ENCODE measurements at places on chromosomes 13 and 19. TPM values are rescaled to one million over a fixed set of nuclear protein-coding genes. Genes with fewer than 3 reads are reported as not detected.

The WDR87 gene
- 15.3 TPM for total RNA-seq

The MOB3A gene
- total RNA-seq: 22.8 TPM

The GJB6 gene
- total RNA-seq: 1.4 TPM

The GDF15 gene
- total RNA-seq: 0.93 TPM

The SELENOV gene
- total RNA-seq: 10.8 TPM

The BEST2 gene
- total RNA-seq: 0.87 TPM

The GAPDHS gene
- total RNA-seq: 338 TPM

The NALCN gene
- total RNA-seq: 3.2 TPM

The DCLK1 gene
- total RNA-seq: 4.9 TPM

The RFPL4A gene
- total RNA-seq: 1.8 TPM

The FOXA3 gene
- total RNA-seq: 1.7 TPM

The ZNF253 gene
- total RNA-seq: 10.2 TPM

- no peaks in the 10 kb centered on the region for H3K4me1 ChIP-seq
- no peaks in the 10 kb centered on the region for H3K27me3 ChIP-seq
- DNase-seq: no peak
- no peaks in the 10 kb centered on the region for H3K36me3 ChIP-seq
- H3K27ac ChIP-seq: no peak overlapping the region
These were observed 254.2 kb downstream of the ITGBL1 start for GRCh38 chr13:101706651-101707050.

DNA sequence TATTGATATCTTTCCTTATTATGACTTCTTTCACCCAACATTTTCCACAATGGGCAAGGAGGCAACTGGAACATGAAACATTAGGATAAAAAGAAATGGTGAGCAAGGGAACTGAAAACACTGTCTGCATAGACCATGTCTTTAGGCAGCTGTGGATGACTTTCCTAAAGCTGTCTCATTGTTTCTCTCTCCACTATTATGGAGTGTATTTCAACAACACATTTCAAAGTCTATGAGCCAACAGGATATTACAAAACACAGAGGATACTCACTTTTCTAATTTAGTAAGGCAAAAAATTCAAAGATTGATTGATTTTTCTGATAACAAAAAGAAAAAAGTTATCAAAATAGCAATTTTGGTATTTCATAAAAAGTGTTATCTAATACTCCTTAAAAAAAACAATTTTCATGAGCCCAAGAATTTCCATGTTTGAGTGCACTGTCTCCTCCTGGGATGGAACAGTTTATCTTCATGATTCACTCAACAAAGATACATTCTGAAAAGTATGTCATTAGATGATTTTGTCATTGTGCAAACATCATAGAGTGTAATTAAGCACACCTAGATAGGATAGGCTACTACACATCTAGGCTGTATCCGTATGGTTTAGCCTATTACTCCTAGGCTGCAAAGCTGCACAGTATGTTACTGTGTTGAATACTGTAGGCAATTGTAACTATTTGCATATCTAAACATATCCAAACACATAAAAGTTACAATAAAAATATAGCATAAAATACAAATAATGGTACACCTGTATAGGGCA, 1568.4 kb downstream of the SLITRK5 start:
- no peaks in the 10 kb centered on the region for H3K36me3 ChIP-seq
- H3K4me3 ChIP-seq: no peak overlapping the region
- no peak overlapping the region for H3K27ac ChIP-seq
- DNase-seq: no peak
- no peaks in the 10 kb centered on the region for H3K27me3 ChIP-seq
- no peaks in the 10 kb centered on the region for H3K4me1 ChIP-seq

GRCh38 chr13:40517486-40518480, 148.7 kb downstream of the FOXO1 start:
- no peak overlapping the region for H3K4me3 ChIP-seq
- no peaks in the 10 kb centered on the region for H3K27me3 ChIP-seq
- H3K4me1 ChIP-seq: no peaks in the 10 kb centered on the region
- no peak overlapping the region for H3K27ac ChIP-seq
- DNase-seq: no peak
- no peaks in the 10 kb centered on the region for H3K36me3 ChIP-seq

GRCh38 chr19:35545855-35546381, 492 bp downstream of the TMEM147 start:
- H3K36me3 ChIP-seq: no peaks in the 10 kb centered on the region
- H3K27ac ChIP-seq: peak overlapping the region; percentile 81
- peaks cover 13% of the 10 kb centered on the region for H3K4me1 ChIP-seq
- H3K27me3 ChIP-seq: no peaks in the 10 kb centered on the region
- peak; percentile 33 for DNase-seq

DNA sequence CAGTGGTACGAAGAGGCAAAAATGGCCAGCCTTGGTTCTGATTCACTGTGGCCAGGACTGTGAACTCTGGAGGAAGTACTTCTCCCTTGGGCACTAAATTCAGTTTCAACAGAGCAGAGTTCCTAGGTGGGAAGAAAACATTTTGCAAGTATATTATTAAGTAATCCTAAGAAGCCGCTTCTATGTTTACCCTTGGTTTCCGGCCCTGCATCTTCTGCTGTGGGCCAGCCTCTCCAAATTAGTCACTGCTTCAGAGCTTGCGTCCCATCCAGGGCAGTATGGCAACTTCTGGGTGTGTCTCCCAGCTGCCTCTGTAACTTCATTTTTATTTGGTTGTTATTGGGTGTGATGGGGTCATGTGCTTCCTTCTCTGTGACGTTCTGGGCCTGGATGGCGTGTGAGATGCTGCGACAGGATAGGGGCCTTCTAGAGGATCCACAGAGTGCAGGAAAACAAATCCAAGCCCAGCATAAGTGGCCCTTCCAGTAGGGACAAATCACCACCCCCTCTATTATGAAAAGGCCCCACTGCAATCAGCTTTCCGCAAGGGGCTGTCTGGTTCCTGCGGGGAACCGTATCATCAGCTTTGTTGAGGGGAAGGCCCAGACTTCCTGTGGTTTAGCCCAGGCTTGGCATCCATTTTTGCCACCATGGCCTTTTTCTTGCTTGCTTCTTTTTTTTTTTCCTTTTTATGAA, 55.1 kb upstream of the C1QTNF9 start:
- H3K27me3 ChIP-seq: no peaks in the 10 kb centered on the region
- no peak overlapping the region for H3K27ac ChIP-seq
- H3K36me3 ChIP-seq: no peaks in the 10 kb centered on the region
- DNase-seq: no peak

- H3K36me3 ChIP-seq: no peaks in the 10 kb centered on the region
- H3K4me3 ChIP-seq: no peak overlapping the region
- no peak overlapping the region for H3K27ac ChIP-seq
- H3K27me3 ChIP-seq: no peaks in the 10 kb centered on the region
- DNase-seq: no peak
These were observed 7.4 kb downstream of the ZNF564 start for GRCh38 chr19:12543855-12544254.

GRCh38 chr13:79307866-79308298, 98.2 kb downstream of the RBM26 start:
- no peaks in the 10 kb centered on the region for H3K36me3 ChIP-seq
- no peak overlapping the region for H3K27ac ChIP-seq
- H3K4me3 ChIP-seq: no peak overlapping the region
- H3K27me3 ChIP-seq: no peaks in the 10 kb centered on the region
- peak; percentile 21 for DNase-seq

- no peaks in the 10 kb centered on the region for H3K27me3 ChIP-seq
- H3K36me3 ChIP-seq: no peaks in the 10 kb centered on the region
- no peak overlapping the region for H3K27ac ChIP-seq
- no peak for DNase-seq
- H3K4me1 ChIP-seq: no peaks in the 10 kb centered on the region
These were observed 1.2 kb downstream of the CD33 start for GRCh38 chr19:51226067-51226466.

DNA sequence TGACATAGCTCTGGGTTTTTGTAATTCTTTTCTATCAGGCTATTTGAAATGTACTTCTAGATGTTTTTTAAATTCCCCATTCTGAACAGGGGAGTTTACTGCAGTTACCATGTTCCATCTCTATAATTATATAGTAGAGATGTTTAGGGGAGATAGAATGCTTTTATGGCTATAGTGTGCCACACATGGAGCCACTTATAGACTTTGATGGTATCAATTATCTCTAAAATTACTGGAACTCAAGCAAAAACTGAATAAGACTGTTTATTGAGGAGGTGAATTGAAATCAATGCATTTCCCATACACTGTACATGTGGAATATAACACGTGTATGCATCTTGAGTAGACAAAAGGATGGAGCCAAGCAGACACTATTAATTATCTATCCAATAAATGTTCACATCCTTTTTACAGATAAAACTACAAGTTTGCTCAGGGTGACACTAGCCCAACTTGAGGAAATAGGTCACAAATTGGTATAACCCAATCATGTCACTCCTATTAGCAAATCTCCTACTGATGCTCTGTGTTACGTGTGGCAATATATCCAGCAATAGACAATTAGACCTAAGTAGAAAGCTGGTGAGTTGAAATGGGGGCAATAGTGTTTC, 1882.6 kb downstream of the PCDH9 start:
- no peaks in the 10 kb centered on the region for H3K27me3 ChIP-seq
- no peaks in the 10 kb centered on the region for H3K36me3 ChIP-seq
- DNase-seq: no peak
- H3K4me3 ChIP-seq: no peak overlapping the region
- no peak overlapping the region for H3K27ac ChIP-seq
- no peaks in the 10 kb centered on the region for H3K4me1 ChIP-seq

- no peaks in the 10 kb centered on the region for H3K4me1 ChIP-seq
- H3K27ac ChIP-seq: no peak overlapping the region
- no peaks in the 10 kb centered on the region for H3K36me3 ChIP-seq
These were observed 15.5 kb upstream of the ZNF112 start for GRCh38 chr19:44371815-44372480.

DNA sequence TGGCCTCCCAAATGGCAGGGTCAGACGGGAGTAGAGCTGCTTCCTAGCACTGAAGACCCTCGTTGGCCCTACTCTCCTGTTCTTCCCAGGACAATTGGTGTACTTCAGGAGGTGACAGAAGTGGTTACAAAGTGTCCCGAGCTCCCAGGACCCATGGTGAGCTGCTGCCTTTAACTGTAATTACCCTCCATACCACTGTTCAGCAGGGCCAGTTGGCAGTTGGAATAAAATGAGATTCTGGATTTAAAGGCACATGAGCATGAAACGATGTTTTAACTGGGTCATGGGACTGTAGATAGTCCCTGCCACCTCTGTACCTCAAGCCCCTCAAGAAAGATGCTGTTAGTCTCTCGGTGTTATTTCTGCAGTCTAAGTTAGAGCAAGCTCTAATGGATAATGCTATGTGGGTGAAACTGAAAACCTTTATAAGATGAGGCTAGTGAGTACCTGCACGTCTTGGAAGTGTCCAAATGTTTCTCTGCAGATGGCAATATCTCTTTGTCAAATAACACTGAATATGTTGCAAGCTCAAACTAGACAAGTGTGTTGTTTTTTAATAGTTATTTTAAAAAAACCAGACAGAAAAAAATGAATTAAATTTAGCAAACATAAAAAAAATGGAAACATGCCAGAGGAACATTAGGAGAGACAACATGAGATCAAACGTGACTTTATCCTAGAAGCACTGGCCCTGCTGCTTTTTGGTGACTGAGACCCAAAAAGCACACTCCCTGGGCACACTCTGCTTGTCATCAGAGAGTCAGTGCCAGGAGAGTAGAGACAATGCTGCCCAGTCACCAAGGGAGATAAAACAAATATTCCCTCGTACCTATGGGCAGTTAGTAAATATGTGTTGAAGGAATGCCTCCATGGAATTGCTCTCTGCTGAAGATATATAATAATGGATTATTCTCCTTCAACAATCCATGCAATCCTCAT, 266.3 kb downstream of the LMO7 start:
- H3K4me1 ChIP-seq: peaks cover 17% of the 10 kb centered on the region
- DNase-seq: no peak
- no peaks in the 10 kb centered on the region for H3K36me3 ChIP-seq
- H3K27ac ChIP-seq: no peak overlapping the region
- no peak overlapping the region for H3K4me3 ChIP-seq

GRCh38 chr13:111658145-111659100, 338.0 kb downstream of the TEX29 start:
- H3K4me3 ChIP-seq: no peak overlapping the region
- no peak for DNase-seq
- no peak overlapping the region for H3K27ac ChIP-seq
- H3K4me1 ChIP-seq: no peaks in the 10 kb centered on the region

- peaks cover 13% of the 10 kb centered on the region for H3K4me1 ChIP-seq
- no peaks in the 10 kb centered on the region for H3K27me3 ChIP-seq
- peak; percentile 39 for DNase-seq
- H3K4me3 ChIP-seq: no peak overlapping the region
These were observed 2.8 kb downstream of the PALM3 start for GRCh38 chr19:14059093-14059480.

GRCh38 chr19:2950286-2951124, 5.7 kb upstream of the ZNF77 start:
- peak; percentile 100 for DNase-seq
- no peaks in the 10 kb centered on the region for H3K27me3 ChIP-seq
- peak overlapping the region; percentile 77 for H3K4me3 ChIP-seq
- H3K36me3 ChIP-seq: no peaks in the 10 kb centered on the region
- peak overlapping the region; percentile 97 for H3K27ac ChIP-seq

Data from testis (tissue), 5 donors.